ENCODE measurements at places on chromosomes 12 and 14.

DNA sequence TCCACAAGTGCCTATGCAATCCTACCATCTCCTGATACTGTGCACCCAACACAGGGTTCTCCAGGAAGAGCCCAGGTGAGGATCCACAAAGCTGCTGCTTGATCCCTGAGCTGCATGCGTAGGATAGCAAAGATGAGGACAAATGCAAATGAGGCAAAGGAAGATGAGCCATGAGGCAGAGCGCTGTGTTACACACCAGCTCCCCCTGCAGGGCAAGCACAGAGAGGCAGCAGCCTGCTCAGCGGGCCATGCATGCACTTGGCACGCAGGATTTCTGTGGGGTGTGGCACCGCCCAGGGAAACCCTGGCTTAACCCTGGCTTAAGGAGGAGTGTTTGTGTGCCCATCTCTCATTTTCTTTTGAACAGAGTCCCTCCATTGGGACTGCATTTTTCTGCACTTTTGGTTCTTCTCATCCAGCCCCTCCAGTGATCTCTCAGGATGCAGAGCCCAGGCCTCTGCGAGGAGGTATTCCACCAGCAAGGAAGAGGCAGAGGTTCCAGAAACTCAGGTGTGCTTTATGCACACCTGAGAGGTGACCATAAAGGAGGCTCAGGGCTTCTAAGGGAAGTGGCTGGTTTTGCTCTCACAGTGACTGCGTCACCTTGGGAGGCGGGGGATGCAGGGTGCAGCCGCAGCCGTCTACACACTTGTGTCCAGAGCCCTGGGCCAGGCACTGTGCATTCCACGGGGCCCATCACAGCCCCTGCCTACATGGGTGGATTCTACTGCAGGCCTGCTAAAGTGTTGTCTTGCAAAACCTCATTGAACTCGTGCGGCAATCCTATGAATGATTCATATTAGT is 973.3 kb upstream of the TMEM132C start:
- DNase-seq: no peak

GRCh38 chr12:74598819-74599218 is 61.2 kb downstream of the ATXN7L3B start:
- DNase-seq: no peak

DNA sequence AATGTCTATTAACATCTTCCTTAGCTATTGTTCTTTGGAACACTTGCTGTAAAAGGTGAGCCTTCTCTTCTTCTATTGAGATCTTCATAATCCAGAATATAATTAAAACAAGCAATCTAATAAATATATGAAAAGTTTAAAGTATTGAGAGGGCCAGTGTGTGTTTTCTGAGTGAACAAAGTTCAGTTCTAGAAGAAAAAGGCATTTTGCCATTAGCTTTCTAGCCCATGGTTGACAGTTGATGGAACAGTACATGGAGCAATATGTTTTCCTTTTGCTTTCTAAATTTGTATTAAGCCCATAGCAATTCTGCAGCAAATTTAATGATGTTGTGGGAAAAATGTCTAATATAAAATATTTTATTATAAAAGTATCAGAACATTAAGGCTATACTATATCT is 853.0 kb downstream of the TRHDE start:
- DNase-seq: no peak

GRCh38 chr12:97748298-97748697 is 285.7 kb downstream of the RMST start:
- DNase-seq: no peak

DNA sequence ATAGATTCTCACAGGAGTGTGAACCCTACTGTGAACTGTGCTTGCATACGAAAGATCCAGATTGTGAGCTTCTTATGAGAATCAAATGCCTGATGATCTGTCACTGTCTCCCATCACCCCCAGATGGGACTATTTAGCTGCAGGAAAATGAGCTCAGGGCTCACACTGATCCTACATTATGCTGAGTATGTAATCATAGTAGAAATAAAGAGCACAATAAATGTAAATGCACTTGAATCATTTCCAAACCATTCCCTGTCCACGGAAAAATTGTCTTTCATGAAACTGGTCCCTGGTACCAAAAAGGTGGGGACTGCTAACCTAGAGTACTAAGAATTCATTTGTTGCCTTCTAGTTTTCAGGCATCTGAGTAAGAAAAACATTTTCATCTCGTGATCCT is 1215.8 kb upstream of the TMEM132C start:
- DNase-seq: no peak

GRCh38 chr12:46230306-46230705 is 38.5 kb downstream of the SLC38A1 start:
- DNase-seq: no peak

GRCh38 chr14:104246401-104247335 is 108.3 kb downstream of the KIF26A start:
- DNase-seq: no peak

- DNase-seq: no peak
These were observed 20.0 kb upstream of the APPL2 start for GRCh38 chr12:105256011-105256410.

DNA sequence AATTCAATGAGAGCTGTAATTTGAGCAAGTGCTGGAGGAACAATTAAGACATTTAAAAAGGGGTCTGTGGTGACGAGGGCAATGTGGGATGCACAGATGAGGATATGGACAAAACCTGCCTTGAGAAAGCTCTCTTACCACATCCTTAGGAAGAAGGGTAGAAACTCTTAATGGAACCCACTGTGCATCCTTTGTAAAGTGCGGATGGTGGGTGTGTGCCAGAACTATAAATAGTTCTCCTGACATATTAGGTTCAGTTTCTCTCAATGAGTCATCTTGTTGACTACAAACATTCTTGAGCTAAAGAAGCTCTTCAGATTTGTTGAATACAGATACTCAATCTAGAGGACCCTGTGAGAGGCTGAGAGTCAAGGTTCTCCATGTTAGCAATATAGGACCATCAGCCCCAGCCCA is 106.1 kb upstream of the ANO4 start:
- no peak for DNase-seq

DNA sequence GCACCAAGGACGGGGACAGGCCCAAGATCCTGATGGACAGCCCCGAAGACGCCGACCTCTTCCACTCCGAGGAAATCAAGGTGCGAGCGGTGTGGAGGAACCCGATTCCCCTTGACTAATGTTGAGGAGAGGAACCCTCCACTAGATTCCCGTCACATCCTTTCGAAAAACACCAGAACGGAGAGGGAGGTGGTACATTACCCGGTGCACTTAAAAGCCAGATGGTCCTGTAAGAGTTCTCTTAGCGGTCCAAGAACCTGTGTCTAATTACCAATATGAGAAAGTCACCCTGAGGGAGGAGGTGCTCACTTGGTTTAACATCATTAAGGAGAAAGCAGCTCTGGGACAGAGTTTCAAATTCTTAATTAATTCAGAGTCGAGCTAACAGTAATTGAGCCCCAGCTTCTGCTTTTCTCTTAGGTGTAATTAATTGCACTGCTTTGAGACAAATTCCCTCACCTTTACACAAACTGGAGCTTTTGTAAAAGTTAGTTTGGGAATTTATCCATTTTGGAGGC is 450 bp downstream of the PRKAB1 start:
- DNase-seq: no peak

DNA sequence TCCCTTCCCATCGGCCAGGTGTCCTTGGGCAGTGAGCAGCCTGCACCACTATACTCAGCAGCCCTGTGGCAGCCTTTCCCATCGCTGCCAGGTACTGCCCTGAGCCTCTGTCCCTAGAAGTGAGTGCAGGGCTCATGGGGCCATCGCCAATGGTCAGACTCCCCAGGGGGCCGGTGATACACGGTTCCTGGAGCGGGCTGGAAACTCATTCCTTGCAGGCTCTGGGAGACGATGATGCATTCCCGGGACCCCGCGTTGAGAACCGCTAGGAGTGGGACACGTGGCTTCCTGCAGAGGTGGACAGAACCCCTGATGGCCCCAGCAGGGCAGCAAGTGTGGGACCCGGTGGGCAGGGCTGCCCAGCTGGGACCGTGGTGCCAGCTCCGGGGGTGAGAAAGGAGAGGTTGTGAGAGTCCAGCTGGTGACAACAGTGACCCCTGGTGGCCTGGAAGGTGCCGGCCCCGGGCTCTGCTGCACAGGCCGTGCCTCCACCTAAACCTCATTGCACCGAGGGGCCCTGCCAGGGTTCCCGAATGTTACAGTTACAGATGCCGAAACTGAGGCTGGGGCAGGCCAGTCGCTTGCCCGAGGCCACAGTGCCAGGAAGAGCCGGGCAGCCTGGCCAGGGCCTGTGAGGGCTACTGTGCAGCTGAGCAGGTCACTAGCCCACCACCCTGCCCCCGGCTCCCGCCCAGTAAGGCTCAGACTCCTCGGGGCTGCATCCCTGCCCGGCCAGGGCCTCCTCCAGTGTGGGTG is 33.8 kb downstream of the FBRSL1 start:
- peak; percentile 95 for DNase-seq

DNA sequence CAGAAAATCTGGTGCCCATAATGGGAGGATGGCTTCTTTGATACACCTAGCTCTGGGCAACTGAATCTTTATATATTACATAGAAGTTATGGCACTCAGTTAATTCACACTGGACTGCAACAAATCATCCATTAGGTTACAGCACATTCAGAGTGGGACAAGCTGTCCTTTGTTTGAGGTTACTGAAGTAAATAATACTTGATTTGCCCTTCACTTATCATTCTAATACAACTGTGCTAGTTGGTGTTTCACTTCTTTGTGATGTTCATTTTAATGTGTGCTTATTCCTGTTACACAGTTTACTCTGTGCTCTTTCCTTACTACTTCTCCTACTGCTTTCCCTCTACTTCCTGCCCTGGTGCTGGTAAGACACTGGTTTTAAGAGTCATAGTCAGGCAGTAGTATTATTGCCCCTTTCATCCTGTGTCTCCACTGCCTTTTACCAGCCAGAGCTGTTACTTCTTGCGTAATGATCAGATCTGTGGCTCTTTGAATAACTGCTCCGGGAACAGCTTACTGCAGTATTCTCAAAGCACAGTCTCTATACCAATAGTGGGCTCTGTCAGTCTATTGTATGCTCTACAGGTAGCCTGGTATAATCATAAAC is 36.4 kb upstream of the GXYLT1 start:
- peak; percentile 19 for DNase-seq

DNA sequence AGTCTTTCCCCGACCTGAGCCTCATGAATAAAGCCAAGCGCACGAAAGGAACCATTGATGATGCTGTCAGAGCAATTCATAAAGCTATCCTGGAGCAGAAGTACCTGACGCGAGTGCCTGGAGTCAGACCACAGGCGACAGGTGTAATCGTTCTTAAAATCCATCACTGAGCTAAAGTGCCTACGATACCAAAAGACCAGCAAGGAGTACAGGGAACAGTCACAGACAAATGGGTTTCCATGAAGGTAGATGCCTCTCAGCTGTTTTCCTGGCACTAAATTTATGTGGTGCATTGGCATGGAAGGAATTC is 1.4 kb upstream of the PCED1B start:
- DNase-seq: no peak

DNA sequence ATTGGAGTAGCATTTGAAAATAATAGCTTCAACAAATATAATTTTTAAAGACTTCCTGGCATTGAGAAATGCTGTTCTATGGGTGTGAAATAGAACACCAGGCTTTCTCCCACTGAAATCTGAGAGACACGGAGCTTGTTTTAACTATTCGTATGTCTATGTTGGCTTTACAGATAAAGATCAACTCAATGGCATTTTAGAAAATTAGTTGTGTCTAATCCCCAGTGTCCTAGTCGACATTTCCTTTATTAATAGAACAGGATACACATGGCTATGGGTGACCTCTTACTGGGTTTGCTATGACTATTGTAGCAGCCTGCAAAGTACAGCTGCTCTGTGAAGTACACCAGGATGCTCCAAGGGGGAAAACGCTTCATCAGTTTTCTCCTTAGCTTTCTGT is 159.3 kb downstream of the SLC25A21 start:
- no peak for DNase-seq

- no peak for DNase-seq
These were observed 17.9 kb upstream of the RAB3IP start for GRCh38 chr12:69720750-69721149.

DNA sequence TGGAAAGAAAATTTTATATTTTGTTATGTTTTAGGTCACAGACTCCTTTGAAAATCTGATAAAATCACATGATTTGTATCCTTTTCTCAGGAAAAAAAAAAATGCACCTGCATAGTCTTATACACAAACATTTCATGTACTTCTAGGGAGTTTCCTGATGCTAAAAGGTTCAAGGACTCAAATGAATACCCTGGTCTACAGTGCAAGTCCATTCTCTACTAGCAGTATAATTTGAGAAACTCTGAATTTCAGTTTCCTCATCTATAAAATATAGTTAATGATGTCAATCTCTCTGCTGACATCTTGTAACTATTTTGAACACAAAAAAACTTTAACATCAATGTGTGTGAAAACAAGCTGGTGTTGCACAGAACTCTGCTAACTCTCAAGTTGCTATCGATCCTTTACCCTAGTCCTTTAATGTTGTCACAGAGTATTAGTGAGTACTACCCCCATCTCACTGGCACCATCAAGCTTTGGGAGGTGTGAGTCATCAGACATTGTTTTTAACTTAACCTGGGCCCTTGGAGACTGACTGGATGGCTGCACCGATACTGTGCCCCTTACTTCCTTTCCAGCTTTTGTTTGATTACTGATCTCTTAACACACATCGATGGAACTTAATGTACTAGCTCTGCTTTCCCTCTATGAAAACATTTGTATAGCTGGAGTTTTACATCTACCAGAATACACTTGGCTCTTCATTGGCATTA is 251.9 kb upstream of the SOX5 start:
- no peak for DNase-seq

GRCh38 chr14:72753879-72754400 is 140.0 kb downstream of the DPF3 start:
- no peak for DNase-seq

- no peak for DNase-seq
These were observed 167.7 kb downstream of the DYRK2 start for GRCh38 chr12:67816269-67816668.

DNA sequence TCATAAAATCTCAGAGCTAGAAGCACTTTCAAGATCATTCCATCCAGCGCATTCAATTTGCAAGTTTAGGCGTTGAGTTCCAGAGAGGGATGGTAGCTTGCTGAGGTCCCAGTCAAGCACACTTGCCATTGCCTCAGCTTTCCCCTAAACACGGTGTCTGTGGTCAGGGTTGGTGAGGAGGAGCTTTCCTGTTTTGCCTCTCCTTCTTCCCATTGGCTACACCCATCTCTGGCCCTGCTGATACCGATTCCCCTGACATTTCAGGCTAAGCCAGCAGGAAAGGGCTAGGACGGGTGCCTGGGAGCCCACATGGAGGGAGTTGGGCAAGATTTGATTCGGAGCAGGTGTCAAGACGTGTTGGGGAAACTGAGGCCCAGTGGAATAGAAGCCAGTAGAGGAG is 9.1 kb downstream of the NFATC4 start:
- no peak for DNase-seq

- no peak for DNase-seq
These were observed 458.3 kb downstream of the BTG1 start for GRCh38 chr12:91687052-91688017.

- DNase-seq: no peak
These were observed 88.1 kb downstream of the PAPOLA start for GRCh38 chr14:96590190-96590864.

- DNase-seq: peak; percentile 61
These were observed 33.6 kb upstream of the HNF1A start for GRCh38 chr12:120944645-120945217.

DNA sequence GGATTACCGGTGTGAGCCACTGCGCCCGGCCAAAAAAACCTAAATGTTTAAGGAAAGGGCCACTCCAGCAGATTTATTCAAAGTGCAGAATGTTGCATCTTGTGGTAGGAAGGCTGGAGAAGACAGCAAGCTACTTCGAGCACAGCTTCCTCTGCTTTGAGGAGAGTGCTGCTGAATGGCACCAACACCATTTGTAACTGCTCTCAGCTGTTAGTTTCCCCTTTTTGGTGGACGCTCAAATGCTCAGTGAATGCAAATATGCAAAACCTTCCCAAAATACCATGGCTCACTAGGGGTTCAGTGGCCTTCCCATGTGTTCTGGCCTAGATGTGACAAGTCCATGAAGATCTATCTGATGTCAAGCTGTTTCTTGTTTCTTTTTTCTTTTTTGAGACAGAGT is 2.9 kb upstream of the TDRD9 start:
- no peak for DNase-seq
